HFFc6 (cell line): ENCODE measurements at places on chromosomes 11 and 22.

DNA sequence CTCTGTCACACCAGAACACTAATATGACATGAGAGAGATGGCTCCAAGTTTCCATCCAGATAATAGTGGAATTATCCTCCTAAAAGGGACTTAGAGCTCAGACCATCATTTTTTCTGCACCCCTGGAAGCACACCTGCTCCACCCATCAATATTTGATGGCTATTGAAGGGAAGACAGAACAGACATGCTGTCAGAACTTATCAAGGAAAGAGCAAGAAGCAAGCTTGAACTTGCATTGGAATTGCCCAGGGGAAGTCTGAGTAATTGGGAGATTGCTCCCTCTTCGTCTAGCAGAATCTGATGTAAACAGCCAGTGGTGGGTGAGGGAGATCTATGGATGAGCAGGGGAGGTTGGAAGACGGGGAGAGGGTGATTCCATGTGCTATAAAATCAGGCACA, 874.4 kb upstream of the TENM4 start:
- no peak for DNase-seq

- peak; percentile 89 for DNase-seq
Observed at GRCh38 chr11:130677486-130678153, 229.2 kb downstream of the ADAMTS15 start.

DNA sequence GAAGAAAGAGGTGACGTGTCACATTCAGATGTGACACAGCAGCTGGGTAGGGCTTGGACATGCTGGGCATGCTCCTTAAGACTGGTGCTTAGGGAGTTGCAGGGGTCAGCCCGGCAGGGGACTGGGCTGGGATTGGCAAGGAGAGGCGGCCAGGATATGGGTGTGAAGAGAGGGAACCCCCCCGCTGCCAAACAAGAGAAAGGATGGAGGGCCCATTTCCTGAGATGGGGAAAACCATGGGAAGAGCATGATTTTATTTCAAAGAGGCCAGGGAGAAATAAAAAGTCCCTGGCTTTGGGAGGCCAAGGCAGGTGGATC, 5.3 kb downstream of the ATF4 start:
- DNase-seq, result no peak

DNA sequence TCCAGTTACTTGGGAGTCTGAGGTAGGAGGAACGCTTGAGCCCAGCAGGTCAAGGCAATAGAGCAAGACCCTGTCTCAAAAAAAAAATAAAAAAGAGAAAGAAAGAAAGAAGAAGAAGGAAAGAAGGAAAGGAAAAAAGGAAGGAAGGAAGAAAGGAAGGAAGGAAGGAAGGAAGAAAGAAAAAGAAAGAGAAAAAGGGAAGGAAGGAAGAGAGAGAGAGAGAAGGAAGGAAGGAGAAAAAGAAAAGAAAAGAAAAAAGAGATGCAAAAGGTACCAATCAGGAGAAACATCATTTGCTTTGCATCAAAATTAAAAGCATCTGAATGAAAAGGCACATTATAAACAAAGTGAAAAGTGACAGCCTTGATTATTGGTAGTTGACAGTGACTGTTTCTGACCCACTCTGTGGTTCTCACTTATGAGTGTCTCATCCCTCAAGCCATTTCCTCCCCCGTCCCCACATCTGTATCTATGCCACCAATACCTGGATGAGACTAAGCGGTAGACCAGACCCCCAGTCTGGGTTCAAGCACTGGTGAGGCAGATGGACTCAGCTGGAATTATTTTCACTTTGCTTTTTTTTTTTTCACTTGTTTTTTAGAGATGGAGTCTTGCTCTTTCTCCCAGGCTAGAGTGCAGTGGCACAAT, 33.0 kb upstream of the XBP1 start:
- DNase-seq, result no peak

GRCh38 chr11:111573821-111574249, 28.4 kb upstream of the SIK2 start:
- no peak for DNase-seq

DNA sequence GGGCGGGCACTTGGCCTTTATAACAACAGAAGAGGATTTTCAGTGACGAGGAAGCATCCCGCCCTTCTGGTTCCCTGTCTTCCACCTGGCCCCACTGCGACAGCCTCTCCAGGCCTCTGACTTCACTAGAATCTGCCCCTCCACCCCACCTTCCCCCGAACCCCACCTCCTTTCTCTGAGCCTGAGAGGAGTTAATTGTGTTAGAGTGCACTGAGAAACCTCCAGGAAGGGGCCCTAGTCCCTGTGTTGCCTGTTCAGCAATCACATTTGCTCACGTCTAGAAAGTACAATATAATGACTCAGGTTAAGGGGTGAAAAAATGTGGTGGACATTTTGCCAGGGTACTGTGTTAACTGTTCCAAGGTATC, 38.8 kb downstream of the PTPRJ start:
- DNase-seq, result no peak

GRCh38 chr11:102116453-102117205, 6.4 kb downstream of the YAP1 start:
- no peak for DNase-seq

DNA sequence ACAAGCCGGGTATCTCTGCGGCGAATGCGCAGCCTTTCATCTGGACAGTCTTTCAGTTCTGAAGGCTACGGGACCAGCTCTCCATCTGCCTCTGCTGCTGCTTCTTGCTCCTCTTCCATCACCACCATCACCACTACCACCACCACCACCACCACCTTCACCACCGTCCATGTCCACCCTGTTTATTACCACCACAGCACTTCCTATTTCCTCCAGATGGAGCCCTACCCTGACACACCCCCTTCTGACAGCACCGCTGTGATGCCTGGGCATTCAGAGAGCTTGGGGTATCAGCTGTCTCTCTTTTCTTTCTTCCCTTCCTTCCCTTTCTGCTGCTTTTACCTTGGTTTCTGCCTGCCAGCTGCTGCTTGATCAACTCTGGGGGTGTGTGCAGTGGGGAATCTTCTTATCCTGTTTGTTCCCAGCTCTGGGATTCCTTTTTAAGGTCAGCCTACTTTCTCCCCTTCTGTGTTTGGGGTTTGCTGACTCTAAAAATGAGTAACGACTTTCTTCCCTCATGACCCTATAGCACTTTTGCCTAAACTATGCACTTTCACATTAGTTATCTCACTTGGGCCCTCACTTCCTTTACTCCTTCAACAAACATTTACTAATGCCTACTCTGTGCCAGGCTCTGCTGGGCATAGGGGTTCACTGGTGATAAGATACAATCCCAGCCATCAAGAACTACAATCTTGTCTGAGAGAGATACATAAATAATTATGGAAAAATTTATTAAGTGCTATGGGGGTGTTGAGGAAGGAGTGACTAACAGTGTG, 7.8 kb upstream of the RRM1 start:
- no peak for DNase-seq

- no peak for DNase-seq
Observed at GRCh38 chr11:110029714-110030113, 63.5 kb upstream of the ZC3H12C start.

GRCh38 chr11:116644941-116645305, 127.9 kb downstream of the BUD13 start:
- no peak for DNase-seq

DNA sequence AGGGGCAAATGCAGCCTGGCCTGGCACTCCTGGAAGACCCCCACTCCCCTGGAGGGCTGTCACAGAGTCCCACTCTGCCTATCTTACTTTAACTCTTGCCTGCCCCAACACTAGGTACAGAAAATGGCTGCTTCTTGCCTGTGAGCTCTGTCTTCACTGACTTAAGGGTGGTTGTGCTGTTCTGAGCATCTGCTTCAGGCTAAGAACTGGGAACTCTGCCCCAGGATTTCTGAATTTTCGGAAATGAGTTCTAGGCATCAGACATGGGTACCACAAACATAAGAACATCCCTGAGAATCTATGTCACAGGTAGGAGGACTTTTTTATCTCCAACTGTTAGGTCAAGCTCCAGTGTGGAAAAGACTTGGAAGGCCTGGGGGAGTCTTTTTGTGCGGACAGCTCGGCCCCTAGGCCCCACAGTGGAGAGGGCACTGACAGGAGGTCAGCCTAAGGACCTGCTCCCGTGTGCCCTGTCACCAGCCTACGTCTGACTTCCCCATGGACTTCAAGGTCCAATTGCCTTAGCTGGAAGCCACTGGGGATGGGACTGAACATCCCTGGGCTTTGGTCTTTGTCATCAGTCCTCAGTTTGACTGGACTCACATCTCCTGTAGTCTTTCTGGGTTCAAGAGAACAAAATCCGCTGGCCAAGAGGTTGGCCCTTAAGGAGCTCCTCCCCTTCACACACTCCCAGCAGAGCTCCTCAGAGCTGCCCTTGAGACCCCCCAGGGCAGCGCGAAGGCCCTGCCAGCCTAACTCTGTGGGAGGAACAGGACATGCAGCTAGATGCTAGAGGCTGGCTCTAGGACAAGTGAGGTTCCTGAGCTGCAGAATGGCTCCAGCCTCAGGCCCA, 31.9 kb downstream of the PPP2R1B start:
- no peak for DNase-seq

- peak; percentile 45 for DNase-seq
Observed at GRCh38 chr11:27255447-27255828, 107.6 kb downstream of the CCDC34 start.

DNA sequence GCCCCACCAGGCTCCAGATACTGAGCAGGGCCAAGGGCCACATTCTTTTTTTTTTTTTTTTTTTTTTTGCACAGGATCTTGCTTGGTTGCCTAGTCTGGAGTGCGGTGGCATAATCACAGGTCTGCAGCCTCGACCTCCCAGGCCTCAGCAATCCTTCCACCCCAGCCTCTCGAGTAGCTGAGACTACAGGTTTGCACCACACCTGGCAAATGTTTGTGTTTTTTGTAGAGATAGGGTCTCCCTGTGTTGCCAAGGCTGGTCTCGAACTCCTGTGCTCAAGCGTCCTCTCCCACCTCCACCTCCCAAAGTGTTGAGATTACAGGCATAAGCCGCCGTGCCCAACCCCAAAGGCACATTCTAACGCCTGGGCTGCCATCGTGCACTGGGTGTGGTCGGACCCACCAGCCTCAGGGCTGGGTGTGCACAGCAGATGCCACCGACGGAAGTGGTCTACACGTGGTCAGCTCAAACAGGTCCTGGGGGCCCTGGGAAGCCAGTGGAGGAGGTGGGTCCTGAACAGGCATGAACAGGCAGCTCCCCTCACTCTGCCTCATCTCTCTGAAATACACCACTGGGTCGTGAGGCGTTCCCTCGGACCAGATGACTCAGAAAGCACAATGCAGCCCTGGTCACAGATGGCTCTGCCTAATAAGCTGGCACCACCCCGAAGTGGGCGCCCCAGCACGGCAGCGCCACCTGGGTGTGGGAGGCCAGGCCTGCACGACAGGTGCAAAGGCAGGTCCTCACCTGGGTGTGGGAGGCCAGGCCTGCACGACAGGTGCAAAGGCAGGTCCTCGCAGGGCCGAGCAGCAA, 5.1 kb upstream of the B4GALNT4 start:
- peak; percentile 24 for DNase-seq

DNA sequence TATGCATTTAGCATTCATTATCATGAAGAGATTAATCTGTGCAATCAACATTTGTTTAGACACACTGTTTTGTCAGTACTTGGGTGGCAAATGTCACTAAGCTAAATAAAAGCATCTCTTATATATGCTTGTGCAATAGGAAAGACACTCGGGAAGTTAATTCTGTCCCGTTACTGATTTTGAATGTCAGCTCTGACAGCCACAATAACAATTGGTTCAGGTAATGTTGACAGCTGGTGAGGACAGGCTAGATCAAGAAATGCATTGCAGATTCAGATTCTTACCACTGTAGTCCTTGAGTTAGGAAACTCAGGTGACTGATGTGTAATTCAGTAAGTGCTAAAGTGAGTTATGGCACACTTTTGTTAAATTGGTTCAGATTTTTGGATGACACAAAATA, 523.8 kb upstream of the FAT3 start:
- no peak for DNase-seq

- DNase-seq, result no peak
Observed at GRCh38 chr11:1344056-1344635, 34.7 kb upstream of the TOLLIP start.

- peak; percentile 22 for DNase-seq
Observed at GRCh38 chr22:46638601-46639431, 18.6 kb downstream of the GRAMD4 start.

- DNase-seq, result no peak
Observed at GRCh38 chr11:63010934-63011439, 4.7 kb downstream of the SLC22A8 start.

DNA sequence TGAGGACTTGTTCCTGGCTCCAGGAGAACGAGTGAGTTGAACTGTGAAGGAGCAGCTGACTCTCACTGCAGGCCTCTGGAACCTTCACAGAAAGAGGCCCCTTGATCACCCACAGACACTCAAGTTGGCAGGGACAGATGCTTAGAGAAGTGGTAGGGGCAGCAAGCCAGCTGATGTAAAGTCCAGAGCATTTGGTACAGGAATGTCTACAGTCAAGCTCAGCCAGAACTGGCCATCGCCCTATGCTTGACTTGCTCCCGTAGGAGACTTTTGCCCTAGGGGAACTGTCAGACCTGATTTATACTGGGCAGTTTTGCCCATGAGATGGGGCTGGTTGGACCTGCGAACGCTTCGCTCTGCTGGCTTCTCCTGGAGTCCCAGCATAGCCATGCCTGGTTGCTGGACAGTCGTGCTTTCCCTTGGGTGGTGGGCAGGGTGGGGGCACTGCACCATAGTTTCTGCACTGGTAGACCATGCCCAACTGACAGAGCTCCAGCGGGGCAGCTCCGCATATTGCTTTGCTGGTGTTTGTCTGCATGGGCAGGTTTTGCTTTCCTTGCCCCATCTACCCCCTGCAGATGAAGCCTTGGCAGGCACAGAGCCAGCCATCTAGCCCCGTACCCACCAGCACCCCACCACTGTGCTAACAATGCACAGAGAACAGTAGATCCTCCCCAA, 977.7 kb downstream of the JRKL start:
- no peak for DNase-seq

DNA sequence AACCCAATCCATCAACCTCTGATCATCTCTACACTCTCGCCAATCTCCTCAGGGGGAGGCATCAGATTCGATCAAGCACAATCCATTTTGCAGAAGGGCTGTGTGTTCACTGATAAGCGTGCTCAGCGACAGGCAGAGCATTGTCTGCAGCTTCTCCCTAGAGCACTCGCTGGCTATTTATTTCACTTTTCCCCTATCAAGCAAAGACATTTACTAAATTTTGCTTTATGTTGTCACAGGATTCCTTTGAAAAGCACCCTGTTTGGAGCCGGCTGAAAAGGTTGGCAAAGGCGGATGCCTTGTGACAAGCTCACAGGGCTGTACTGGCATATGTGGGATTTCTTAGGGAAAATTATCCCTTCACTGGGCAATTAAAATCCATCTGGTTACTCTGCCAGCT, 1381.5 kb upstream of the TENM4 start:
- DNase-seq, result no peak

GRCh38 chr11:72606748-72607468, 67.3 kb downstream of the PDE2A start:
- DNase-seq, result no peak

- DNase-seq, result peak; percentile 17
Observed at GRCh38 chr11:106925245-106925644, 93.0 kb downstream of the GUCY1A2 start.

- DNase-seq, result no peak
Observed at GRCh38 chr11:45647786-45648185, 17.6 kb downstream of the CHST1 start.

DNA sequence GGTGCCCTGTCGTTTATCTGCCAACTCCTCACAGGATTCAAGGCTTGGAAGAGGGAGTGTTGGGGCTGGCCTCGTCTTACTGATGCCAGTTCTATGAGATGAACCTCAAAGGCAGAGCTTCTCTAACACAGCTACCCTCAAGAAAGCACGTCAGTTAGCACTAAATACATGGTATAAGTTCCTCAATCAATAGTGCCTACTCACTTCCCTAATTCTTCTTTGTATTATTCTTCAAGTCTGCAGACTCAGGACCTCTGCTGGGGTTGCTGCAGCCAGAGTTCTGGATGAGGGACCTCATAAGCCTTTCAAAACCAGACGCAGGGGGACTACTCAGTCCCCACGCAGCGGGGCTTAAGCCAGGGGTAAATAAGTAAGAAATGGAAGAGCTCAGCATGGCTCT, 118.3 kb downstream of the VPREB1 start:
- DNase-seq, result no peak
